ENCODE measurements at places on chromosomes 6 and 20.
A peak's percentile ranks its signal among the peaks of the same experiment; 100 is the strongest.

DNA sequence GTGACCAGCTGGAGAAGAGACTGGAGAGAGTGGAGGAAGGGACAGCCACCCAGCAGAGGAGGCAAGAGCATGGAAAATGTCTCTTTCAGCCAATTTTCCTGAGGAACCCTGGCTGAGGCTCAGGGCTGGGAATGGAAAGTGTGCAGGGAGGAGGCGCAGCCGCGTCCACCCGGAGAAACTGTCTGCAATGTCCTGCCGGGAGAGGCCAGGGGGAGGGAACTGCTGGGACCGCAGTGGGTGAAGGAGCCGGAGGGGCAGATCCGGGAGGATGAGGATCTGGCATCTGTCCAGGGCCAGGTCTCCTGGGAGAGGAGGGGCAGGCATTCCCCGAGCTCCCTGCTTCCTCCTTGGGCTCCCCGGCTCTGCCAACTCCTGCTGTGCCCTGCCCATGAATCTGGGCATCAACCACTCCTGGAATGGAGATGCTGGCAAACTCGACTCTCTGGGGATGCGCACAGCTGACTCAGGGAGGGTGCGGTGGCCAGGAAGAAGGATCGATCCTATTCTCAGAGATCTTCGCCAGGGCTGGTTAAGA, 17.4 kb upstream of the HM13 start:
- no peak for DNase-seq

- no peak for DNase-seq
Measured at GRCh38 chr6:167349631-167350274, 24.9 kb downstream of the TTLL2 start.

- DNase-seq = no peak
Measured at GRCh38 chr6:33316603-33317418, 733 bp downstream of the ZBTB22 start.

GRCh38 chr6:140071601-140072062, 697.2 kb upstream of the CITED2 start:
- peak; percentile 87 for DNase-seq

DNA sequence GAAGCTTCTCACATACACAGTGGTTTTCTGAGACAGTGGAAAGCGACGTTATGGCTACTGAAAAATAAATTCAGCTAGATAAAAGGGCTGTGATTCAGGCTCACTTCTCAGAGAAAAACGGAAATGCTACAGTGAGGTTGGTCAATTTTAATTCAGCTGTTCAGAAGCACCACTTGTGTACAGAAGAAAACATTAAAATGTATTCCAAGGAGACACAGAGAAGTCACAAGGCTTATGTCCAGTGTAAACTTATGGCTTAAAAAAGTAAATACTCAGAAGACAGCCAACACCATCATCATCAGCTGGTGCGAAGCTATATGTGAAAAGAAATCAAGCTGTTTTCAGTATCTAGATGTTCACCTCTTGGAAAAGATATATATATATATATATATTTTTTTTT, 68.6 kb downstream of the ABHD12 start:
- DNase-seq = no peak

- no peak for DNase-seq
Measured at GRCh38 chr6:118921084-118921483, 13.9 kb downstream of the MCM9 start.

DNA sequence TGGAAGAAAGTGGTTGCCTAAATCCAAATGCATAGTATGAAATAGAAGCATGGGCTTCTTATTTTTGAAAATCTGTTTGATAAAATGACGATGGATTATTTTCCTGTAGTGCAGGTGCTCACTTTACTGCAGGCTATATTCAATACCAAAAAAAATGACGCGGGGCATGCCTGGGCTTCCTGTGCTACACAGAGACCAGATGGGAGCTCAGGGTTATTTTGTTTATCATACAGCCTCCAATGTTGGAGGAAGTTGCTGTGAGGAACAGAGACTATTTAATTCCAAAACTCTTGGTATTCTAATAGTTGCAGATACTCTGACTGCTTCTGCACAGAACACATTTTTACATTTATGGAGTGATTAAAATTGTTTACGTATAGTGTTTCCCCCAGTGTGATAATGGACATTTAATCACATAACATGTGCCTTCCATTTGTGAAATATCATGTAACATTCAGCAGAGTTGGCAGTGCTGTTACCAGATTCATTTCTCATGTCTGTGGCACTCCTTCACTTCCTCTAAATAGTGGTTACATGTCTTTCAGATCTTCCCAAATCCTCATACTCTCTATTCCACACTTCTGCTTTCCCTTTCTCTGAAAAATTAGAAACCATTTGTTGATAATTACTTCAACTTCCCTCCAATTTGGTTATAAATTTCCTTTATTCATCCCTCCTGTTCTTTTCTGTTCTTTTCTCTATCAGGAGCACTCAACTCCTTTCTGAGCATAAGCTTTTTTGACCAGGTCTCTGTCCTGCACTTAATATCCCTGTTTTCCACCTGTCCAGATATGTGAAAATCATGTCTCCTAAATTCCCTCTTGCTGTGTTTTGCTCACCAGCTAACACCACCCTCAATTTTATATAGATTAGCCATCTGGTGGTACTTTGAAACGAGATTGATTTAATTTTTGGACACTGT, 121.6 kb downstream of the ADGRB3 start:
- DNase-seq = no peak

DNA sequence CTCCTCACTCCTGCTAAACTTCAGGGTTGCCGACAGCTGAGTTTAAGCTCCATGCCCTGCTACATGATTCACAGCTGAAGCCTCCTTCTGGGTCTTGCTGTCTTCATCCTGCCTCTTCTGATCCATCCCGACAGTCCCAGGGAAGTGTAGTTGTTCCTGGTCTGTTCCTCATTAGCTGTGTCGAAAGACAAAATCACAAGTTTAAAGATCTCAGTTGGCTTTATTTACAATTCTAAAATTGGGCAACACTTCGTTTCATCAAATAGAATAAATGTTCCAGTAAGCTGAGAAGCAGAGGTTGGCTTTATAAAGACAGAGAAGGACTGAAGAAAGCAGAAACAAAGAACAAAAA, 4.1 kb upstream of the SLC2A10 start:
- DNase-seq = peak; percentile 74
